ENCODE measurements at places on chromosomes 12 and 14. TPM values are rescaled to one million over a fixed set of nuclear protein-coding genes. Genes with fewer than 3 reads are reported as not detected.

GRCh38 chr14:91482263-91483013, 27.7 kb downstream of the PPP4R3A start:
- no peak for DNase-seq

Gene C12orf54
- not detected for total RNA-seq

DNA sequence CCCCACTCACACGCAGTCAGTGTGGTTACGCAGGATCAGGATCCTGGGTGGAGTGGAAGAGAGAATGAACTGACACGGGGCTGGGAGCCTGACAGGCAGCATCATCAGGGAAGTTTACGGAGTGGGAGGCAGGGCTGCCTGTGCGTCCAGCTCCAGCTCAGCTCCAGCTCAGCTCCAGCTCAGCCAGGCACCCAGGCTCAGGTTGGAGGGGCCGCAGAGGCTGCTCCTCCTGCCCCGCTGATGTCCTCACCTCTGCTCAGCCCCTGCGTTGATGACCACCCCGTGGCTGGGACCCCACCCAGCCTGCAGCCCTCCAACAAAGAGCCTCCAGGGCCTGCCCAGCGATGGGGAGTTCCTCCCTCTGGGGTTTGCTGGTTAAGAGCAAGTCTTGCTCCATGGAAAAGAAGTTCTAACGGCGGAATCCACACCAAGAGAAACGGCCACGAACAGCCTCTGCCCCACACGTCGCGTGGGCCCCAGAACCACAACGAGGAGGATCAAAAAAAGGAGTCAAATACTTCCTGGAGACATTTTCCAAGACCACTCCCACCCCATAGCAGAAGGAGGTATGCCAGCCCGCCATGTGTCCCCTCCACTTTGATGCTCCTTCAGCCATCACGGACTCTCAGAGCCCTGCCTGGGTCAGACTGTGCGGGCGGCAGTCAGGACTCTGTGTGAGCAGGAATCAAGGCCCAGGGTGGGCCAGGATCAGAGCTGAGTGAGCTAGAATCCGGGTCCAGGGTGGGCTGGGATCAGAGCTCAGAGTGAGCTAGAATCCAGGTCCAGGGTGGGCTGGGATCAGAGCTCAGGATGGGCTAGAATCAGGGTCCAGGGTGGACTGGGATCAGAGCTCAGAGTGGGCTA, 17.7 kb upstream of the C14orf180 start:
- DNase-seq, result no peak

Gene CLECL1
- total RNA-seq, result not detected

GRCh38 chr12:5661811-5662210, 229.9 kb downstream of the NTF3 start:
- DNase-seq, result no peak

GRCh38 chr12:68378872-68379606, 46.9 kb upstream of the MDM1 start:
- no peak for DNase-seq

DNA sequence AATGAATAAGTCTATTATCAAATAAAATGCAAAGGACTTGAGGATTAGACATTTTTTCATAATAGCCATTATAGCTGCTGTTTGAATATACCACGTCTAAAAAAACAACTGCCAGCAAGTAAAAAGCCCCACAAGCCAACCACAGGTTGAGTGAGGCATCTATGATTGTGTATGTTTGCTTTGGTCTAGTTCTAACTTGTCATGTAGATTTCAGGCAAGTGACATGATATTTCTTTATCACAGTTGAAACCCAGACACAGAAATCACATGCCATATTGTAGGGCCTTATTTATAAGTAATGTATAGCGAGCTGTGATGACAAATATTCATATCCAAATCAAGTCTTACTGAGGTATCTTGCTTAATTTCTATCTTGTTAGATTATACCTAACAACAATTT, 225.8 kb downstream of the EMP1 start:
- DNase-seq, result no peak

DNA sequence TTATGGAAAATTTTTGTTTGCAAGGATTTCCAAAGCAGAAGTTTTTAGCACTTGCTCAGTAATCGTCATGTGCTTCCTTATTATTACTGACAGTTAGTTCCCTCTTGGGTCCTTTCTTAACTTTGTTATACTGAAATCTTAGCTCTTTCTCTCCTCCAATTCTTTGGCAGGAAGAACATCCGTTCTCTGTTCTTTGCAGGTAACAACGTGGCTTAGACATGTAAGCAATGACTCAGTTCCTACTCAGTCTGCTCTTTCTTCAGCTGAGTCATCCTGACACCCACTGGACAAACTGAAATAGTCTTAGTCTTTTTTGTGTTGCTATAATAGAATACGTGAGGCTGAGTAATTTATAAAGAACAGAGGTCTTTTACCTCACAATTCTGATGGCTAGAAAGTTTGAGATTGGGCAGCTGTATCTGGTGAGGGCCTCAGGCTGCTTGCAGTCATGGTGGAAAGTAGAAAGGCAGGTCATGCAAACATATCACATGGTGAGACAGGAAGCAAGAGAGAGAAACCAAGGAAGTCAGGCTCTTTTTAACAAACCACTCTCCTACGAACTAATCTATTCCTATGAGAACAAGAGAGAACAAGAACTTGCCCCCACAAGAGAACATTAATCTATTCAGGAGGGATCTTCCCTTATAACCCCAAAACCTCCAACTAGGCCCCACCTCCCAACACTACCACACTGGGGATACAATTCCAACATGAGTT, 49.2 kb downstream of the TESPA1 start:
- DNase-seq, result no peak

Gene SMARCD1
- total RNA-seq, result 209 TPM

DNA sequence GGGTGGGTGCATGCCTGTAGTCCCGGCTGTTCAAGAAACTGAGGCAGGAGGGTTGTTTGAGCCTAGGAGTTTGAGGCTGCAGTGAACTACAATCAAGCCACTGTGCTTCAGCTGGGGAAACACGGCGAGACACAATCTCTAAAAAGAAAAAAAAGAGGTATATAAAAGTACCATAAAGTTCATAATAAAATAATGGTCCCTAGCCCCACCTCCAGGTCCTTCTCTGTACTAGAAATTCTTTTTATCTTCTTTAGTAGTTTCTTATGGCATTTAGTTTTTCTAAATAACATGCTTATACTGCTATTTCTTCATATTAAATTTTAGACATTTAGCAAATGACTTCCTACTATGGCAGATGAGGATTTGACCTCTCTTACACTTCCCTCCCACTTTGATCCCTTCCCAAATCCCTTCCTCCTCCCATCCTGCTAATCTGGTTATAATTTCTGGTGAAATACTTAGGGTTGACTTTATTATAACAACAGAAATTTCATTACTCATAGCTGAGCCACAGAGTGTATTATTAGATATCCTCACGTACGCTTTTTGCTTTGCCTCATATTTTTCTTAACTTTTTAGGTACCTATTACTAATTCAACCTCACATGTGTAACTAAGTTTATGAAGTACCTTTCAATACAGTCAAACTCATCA, 94.7 kb downstream of the SLC41A2 start:
- DNase-seq, result no peak

DNA sequence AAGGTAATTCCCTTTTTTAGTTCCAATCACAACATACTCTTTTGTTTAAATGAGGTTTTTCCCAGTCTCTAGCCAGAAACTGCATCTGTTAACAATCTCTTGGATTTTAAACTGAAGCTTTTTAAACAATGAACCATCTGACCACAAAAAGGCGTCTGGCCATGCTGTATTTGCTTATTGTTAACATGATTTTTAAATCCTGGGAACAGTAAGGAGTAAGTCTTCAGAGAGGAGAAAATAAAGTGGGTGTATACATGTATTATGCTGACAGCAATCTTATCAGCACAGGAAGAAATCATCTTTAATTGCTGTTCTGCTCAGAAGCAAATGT, 106.2 kb downstream of the DAAM1 start:
- DNase-seq, result no peak

DNA sequence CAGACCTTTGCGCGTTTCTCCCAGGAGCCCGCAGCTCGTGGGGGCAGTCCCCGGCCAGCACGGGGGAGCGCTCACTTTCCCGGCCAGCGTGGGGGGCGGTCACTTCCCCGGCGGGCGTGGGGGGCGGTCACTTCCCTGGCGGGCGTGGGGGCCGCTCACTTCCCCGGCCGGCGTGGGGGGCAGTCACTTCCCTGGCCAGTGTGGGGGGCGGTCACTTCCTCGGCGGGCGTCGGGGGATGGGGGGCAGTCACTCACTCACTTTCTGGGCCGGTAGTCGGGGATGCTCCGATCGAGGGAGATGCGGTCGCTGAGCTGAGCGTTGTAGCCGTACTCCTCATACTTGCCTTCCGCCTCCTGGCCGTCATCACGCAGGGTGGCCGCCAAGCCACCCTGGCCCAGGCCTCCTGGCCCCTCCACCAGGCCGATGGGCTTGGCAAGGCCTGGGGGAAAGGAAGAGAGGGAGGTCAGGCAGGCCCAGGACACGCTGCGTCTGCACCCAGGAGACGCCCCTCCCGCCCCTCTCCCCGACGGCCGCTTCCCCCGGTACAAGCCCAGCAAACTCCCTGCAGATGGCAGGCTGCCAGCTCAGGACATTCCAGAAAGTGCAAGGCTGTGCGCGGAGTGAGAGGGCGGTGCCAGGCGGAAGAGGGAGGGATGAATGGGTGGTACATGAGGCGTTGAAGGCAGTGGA, 43.3 kb downstream of the GALNT9 start:
- peak; percentile 64 for DNase-seq

Gene GALNT9
- not detected for total RNA-seq

DNA sequence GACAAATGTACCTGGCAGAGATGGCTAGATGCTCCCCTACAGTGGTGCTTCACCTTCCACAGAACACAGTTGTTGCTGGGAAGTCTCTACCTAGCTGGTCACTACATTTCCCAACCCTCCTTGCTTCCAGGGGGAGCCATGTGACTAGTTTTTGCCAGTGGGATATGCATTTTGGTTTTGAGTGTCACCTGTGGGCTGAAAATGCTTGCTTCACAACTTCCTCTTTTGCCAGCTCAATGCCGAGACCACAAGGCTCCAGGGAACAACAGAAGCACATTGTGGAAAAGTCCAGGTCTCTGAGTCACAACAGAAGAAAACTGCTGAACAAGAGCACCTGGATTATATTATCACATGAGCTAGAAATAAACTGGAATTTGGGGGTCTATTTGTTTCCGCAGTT, 48.5 kb upstream of the ARHGAP5 start:
- DNase-seq, result no peak

GRCh38 chr12:92539976-92540781, 162.6 kb upstream of the PLEKHG7 start:
- DNase-seq, result peak; percentile 73
